ENCODE measurements at places on chromosomes 1 and 21.

DNA sequence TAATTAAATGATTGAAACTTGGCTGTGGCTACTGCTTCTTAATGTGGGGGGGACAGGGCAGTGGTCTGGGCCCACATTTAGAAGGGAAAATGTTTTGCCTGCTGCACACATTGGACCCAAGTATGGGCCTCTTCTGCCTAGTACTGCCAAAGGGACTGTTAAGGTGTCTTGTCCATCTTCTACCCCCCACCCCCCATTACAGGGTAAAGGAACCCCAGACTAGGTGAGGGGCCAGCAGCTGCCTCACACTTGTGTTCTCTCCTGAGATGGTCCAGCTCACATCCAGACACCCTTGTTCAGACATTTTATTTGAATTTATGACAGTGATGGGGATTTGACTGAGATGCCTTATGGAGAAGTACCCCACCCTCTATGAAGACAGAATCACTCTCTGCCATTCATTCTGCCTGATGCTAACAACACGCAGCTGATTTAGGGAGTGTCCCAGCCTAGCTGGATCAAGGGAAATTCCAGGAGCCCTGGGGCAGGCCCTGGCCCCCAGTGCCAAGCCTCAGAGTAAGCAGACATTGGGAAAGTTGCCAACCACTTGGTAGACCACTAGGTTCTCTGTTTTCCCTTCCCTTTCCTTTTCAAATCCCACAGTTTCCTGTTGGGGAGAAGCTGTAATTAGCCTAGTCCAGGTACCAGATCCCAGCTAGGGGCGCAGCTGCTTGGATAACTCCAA lies 42.1 kb downstream of the YARS1 start:
- DNase-seq, result no peak

GRCh38 chr1:226325178-226325577 lies 16.2 kb upstream of the LIN9 start:
- DNase-seq, result no peak

- no peak for DNase-seq
These were observed 21.8 kb upstream of the LHX4 start for GRCh38 chr1:180208264-180208663.

- no peak for DNase-seq
These were observed 150.3 kb downstream of the IFI44 start for GRCh38 chr1:78799926-78800325.

GRCh38 chr1:182952677-182953444 lies at the start of gene SHCBP1L:
Gene SHCBP1L (minus strand): TSS chr1:182953166. CDS start chr1:182953133, 33 bp downstream.
- no peak for DNase-seq

GRCh38 chr1:179591592-179592580 lies at the start of gene TDRD5:
Gene TDRD5 (plus strand): TSS chr1:179591832. CDS start chr1:179592616, 784 bp downstream.
- peak; percentile 73 for DNase-seq

Data from upper lobe of right lung (tissue), 1 donor.